ENCODE measurements at places on chromosomes 1 and 21.

DNA sequence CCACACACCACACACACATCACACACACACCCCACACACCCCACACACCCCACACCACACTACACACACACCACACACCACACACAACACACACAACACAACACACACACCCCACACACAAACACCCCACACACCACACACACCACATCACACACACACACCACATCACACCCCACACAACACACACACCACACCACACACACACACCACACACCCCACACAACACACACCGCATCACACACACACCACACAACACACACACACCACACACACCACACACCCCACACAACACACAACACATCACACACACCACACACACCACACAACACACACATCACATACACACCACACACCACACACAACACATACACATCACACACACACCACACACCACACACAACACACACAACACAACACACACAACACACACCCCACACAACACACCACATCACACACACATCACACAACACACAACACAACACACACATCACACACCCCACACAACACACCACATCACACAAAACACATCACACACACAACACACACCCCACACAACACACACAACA is 2.4 kb downstream of the LYPD8 start:
- DNase-seq: no peak

DNA sequence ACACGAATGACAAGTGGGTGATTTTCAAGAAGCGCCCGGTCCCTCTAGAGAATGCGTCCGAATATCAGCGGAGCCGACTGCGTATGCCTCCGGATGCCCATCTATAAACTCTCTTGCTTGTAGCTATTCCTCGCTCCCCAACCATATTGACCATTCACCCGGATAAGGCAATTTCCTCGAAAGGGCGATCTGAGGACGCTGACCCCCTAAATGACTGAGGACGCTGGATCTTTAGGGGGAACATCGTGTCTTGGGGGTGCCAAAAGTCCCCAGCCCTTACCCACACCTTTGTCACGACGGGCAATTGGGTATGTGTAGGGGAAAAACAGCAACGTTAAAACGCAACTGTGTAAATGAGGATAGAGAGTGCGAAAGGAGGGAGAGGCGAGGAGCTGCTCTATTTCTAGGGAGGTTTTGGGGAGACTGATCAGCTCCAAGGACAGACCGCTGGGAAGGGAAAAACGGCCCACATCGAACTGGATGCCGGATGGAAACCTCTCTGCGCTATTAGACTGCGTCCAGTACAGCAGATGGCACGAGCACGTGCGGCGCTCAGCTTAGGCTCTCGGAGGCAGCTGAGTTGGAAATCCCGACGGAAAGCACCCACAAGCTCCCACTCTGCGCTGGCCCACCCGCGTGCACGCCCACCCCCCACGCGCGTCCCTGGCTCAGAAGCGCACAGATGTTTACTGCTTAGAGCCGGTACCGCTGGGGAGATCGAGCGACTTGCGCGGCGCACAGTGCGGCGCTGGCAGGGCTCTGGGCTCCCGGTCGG is 2.9 kb upstream of the PRRX1 start:
- DNase-seq: peak; percentile 70

GRCh38 chr1:3746389-3746829 is 5.8 kb upstream of the CCDC27 start:
- DNase-seq: no peak

- peak; percentile 73 for DNase-seq
Observed at GRCh38 chr1:151340870-151341754, 5.9 kb downstream of the RFX5 start.

- no peak for DNase-seq
Observed at GRCh38 chr1:5962265-5963105, 29.7 kb downstream of the NPHP4 start.
